Left lung (tissue), 14 donors: ENCODE measurements at places on chromosomes 4 and X. TPM values are rescaled to one million over a fixed set of nuclear protein-coding genes. Genes with fewer than 3 reads are reported as not detected.

DNA sequence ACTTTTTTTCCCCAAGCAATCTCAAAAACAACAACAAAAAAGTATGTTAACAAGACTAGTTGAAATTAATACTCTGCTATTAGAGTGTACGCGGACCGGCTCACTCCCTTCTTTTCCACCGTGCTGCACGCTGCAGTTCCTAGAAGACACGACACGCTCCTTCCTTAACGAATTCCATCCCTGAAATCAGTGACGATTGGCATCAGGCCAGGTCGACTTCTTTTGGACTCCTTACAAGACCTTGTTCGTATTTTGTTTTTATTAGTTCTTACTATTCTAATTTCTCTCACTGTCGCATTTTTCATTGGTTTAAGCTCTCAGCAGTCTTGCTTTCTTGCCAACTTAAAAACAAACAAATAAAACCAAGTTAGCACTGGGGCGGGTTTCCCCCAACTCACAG lies 175.8 kb upstream of the PITX2 start:
- H3K4me3 ChIP-seq, result no peak overlapping the region
- H3K36me3 ChIP-seq, result no peaks in the 10 kb centered on the region
- DNase-seq, result peak; percentile 12
- H3K27ac ChIP-seq, result no peak overlapping the region
- H3K4me1 ChIP-seq, result no peaks in the 10 kb centered on the region

DNA sequence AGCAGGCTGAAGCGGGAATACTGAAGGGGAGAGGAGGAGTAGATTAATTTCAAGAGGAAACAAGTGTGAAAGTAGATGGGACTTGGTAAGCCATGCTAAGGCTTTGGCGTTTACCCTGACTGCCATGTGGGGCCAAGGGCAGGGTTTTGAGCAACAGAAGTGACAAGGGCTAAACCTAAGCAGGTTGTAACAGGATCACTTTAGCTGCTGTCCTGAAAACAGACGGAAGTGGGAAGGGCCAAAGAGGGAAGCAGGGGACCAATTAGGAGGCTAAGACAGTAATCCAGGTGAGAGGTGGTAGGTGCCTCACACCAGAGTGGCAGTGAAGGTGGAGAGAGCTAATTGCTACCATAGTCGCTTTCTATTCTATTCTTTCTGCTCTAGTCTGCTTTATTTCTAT lies 166.5 kb downstream of the PJA1 start:
- H3K36me3 ChIP-seq, result no peaks in the 10 kb centered on the region
- peaks cover 8% of the 10 kb centered on the region for H3K4me1 ChIP-seq
- H3K27ac ChIP-seq, result no peak overlapping the region
- H3K4me3 ChIP-seq, result no peak overlapping the region

DNA sequence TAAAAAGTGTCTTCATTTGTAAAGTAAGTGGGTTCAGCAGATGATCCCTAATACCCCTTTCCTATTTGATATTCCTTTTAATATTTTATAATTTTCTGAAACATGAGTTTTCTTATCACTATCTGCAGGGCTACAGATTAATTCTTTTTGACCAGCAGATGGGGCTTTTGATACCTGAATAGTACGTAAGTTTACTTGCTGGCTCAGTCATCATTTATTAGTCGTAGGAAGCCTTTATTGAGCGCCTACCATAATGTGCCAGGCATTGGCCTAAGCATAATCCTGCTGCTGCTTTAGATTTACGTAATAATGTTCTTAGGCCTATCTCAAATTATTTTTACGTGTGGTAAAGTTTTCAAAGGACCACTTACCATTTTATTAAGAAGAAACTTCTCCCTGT lies 33.1 kb downstream of the OSTC start:
- no peaks in the 10 kb centered on the region for H3K4me1 ChIP-seq
- no peak overlapping the region for H3K27ac ChIP-seq
- H3K27me3 ChIP-seq, result no peaks in the 10 kb centered on the region
- peak; percentile 12 for DNase-seq

- no peaks in the 10 kb centered on the region for H3K4me1 ChIP-seq
- peak overlapping the region; percentile 87 for H3K27ac ChIP-seq
- no peaks in the 10 kb centered on the region for H3K27me3 ChIP-seq
- H3K4me3 ChIP-seq, result no peak overlapping the region
Measured at GRCh38 chrX:23952984-23953907, 45.4 kb downstream of the CXorf58 start.

DNA sequence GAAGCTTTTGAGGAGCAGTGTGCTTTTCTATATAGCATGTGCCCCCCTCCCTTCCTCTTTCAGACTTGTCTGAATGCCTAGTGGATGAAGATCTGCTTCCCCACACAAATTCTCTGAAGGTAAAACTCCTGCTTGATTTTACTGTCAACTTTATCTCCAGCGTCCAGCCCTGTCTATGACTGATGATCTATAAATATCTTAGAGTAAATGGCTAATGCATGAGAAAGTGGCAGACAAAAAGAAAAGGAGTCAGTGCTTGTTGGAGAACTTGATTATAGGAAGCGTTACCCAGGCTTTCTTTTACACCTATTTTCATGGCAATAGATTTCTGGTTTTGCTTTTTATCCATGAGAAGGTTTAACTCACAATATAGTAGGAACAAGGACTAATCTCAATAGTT lies 168.3 kb upstream of the HS3ST1 start:
- no peaks in the 10 kb centered on the region for H3K36me3 ChIP-seq
- no peaks in the 10 kb centered on the region for H3K4me1 ChIP-seq
- no peak overlapping the region for H3K27ac ChIP-seq
- H3K4me3 ChIP-seq, result no peak overlapping the region

DNA sequence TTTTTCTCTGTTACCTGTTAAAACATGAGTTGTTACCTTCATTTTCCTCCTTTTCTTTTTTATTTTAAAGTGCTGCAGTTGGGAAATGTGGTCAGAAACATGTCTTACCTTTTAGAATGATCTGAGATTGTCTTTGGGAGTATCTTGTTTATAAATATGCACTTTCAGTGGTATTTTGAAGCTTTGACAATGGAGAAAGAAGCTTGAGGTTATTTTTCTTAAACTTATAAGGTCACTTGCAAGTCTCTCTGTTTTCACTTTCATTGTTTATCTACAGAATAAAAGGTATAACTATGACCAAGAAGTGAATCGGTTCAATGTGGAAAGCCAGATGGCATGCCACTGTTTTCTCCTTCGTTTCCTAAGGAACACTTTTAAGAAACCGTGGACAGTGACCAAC lies 167.5 kb upstream of the SLC7A11 start:
- no peaks in the 10 kb centered on the region for H3K27me3 ChIP-seq
- H3K4me1 ChIP-seq, result peaks cover 6% of the 10 kb centered on the region
- H3K27ac ChIP-seq, result no peak overlapping the region
- no peak overlapping the region for H3K4me3 ChIP-seq
- DNase-seq, result no peak
- H3K36me3 ChIP-seq, result no peaks in the 10 kb centered on the region

- peak overlapping the region; percentile 10 for H3K4me3 ChIP-seq
- H3K27ac ChIP-seq, result no peak overlapping the region
- H3K27me3 ChIP-seq, result peaks cover 23% of the 10 kb centered on the region
Measured at GRCh38 chrX:125205918-125206665, 113.6 kb upstream of the TEX13C start.

GRCh38 chr4:12692815-12693214 lies 791.3 kb downstream of the RAB28 start:
- H3K27ac ChIP-seq, result no peak overlapping the region
- no peak overlapping the region for H3K4me3 ChIP-seq
- no peaks in the 10 kb centered on the region for H3K36me3 ChIP-seq
- no peak for DNase-seq

- no peak overlapping the region for H3K27ac ChIP-seq
- H3K4me3 ChIP-seq, result no peak overlapping the region
- no peaks in the 10 kb centered on the region for H3K36me3 ChIP-seq
- DNase-seq, result no peak
- H3K4me1 ChIP-seq, result no peaks in the 10 kb centered on the region
- no peaks in the 10 kb centered on the region for H3K27me3 ChIP-seq
Measured at GRCh38 chr4:43607827-43608461, 715.4 kb downstream of the GRXCR1 start.

GRCh38 chr4:153528705-153529485 lies 62.7 kb downstream of the TMEM131L start:
- H3K36me3 ChIP-seq, result no peaks in the 10 kb centered on the region
- no peak overlapping the region for H3K27ac ChIP-seq
- H3K4me3 ChIP-seq, result no peak overlapping the region
- peaks cover 13% of the 10 kb centered on the region for H3K4me1 ChIP-seq
- DNase-seq, result no peak

GRCh38 chr4:169059306-169060211 lies 49.5 kb upstream of the CBR4 start:
- no peak for DNase-seq
- peaks cover 10% of the 10 kb centered on the region for H3K4me1 ChIP-seq
- no peak overlapping the region for H3K4me3 ChIP-seq
- H3K27ac ChIP-seq, result peak overlapping the region; percentile 33
- no peaks in the 10 kb centered on the region for H3K27me3 ChIP-seq

DNA sequence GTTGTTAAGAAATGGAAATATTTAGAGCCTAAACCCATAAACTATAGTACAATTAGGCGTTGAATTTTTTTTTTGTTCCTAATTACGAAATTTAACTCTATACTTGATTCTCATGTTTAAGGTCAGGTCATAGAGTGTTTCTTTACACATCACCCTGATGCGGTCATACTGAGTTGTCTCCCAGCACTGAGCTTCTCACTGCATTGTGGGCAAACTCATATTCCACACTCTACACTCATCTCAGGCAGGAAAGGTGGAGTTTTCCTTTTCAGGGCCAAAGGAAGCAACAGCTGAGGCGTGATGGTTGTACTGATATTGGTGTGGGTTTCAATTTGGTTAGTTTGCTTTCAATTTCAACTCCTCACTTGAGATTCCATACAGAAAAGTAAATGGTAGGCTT lies 75.4 kb downstream of the FAT4 start:
- H3K27ac ChIP-seq, result peak overlapping the region; percentile 65
- no peaks in the 10 kb centered on the region for H3K27me3 ChIP-seq
- H3K36me3 ChIP-seq, result no peaks in the 10 kb centered on the region

GRCh38 chrX:154654372-154654771 lies 993 bp upstream of the CTAG2 start:
- H3K4me3 ChIP-seq, result no peak overlapping the region
- no peaks in the 10 kb centered on the region for H3K27me3 ChIP-seq
- no peaks in the 10 kb centered on the region for H3K36me3 ChIP-seq
- DNase-seq, result no peak
- H3K27ac ChIP-seq, result no peak overlapping the region
- no peaks in the 10 kb centered on the region for H3K4me1 ChIP-seq

- H3K4me3 ChIP-seq, result no peak overlapping the region
- H3K36me3 ChIP-seq, result peaks cover 24% of the 10 kb centered on the region
- no peaks in the 10 kb centered on the region for H3K4me1 ChIP-seq
- DNase-seq, result no peak
- no peak overlapping the region for H3K27ac ChIP-seq
Measured at GRCh38 chr4:74161666-74162450, 3.9 kb downstream of the MTHFD2L start.

GRCh38 chr4:124290678-124291077 lies 421.9 kb downstream of the ANKRD50 start:
- no peak overlapping the region for H3K4me3 ChIP-seq
- no peak for DNase-seq
- no peaks in the 10 kb centered on the region for H3K27me3 ChIP-seq
- H3K36me3 ChIP-seq, result no peaks in the 10 kb centered on the region
- H3K27ac ChIP-seq, result no peak overlapping the region

GRCh38 chr4:52873861-52874343 lies 11.8 kb downstream of the RASL11B start:
- H3K27ac ChIP-seq, result no peak overlapping the region
- no peak overlapping the region for H3K4me3 ChIP-seq

GRCh38 chrX:112368371-112368770 lies 285.8 kb upstream of the TRPC5 start:
- H3K27me3 ChIP-seq, result no peaks in the 10 kb centered on the region
- no peaks in the 10 kb centered on the region for H3K4me1 ChIP-seq
- H3K4me3 ChIP-seq, result no peak overlapping the region
- no peaks in the 10 kb centered on the region for H3K36me3 ChIP-seq

GRCh38 chr4:92714640-92715039 lies 410.9 kb downstream of the GRID2 start:
- no peak overlapping the region for H3K27ac ChIP-seq
- H3K27me3 ChIP-seq, result no peaks in the 10 kb centered on the region
- no peak for DNase-seq
- H3K4me1 ChIP-seq, result no peaks in the 10 kb centered on the region
- H3K4me3 ChIP-seq, result no peak overlapping the region

DNA sequence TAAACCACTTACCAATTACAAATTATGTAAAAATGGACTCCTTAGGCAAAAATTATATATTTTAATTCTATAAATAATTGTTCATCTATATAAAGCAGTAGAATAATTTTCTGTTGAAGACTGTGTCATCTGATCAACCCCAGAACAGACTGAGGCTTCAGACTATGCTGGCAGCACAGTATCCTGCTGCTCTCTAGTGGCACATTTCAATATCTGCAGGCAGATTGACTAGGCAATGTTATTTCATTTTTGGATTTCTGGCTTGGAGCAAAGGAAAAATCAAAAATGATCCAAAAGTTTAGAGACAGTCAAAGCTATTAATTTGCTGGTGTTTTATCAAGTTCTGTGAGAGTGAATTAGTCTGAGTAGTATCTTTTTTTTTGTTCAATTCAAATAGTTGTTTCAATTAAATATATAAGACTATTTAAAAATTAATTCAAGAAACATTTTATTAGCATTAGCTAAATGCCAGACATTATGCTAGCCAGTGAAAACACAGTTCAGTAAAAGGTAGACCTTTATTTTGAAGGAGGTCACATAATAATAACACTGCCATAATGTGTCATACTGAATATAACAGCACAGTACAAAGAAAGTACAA lies 21.3 kb upstream of the SULT1E1 start:
- no peak overlapping the region for H3K4me3 ChIP-seq
- no peaks in the 10 kb centered on the region for H3K4me1 ChIP-seq
- no peaks in the 10 kb centered on the region for H3K27me3 ChIP-seq
- H3K36me3 ChIP-seq, result no peaks in the 10 kb centered on the region

- H3K4me1 ChIP-seq, result no peaks in the 10 kb centered on the region
- H3K27me3 ChIP-seq, result no peaks in the 10 kb centered on the region
- no peak overlapping the region for H3K27ac ChIP-seq
- no peak for DNase-seq
- H3K4me3 ChIP-seq, result no peak overlapping the region
Measured at GRCh38 chr4:55080174-55080865, 45.1 kb downstream of the KDR start.

GRCh38 chr4:168631241-168632162 lies 134.7 kb downstream of the PALLD start:
- peak overlapping the region; percentile 35 for H3K4me3 ChIP-seq
- H3K27ac ChIP-seq, result peak overlapping the region; percentile 77
- H3K4me1 ChIP-seq, result peaks cover 11% of the 10 kb centered on the region
- no peaks in the 10 kb centered on the region for H3K36me3 ChIP-seq
- DNase-seq, result peak; percentile 59

FSTL5 gene
- not detected for total RNA-seq

PHF8 gene
- total RNA-seq, result 24.3 TPM

FGG gene
- total RNA-seq, result 11.2 TPM

CTAG1B gene
- total RNA-seq, result not detected

UGT2A1 gene
- not detected for total RNA-seq

RHOXF2B gene
- not detected for total RNA-seq

BTK gene
- 17.9 TPM for total RNA-seq

TMEM47 gene
- total RNA-seq, result 23.5 TPM

BMP3 gene
- total RNA-seq, result 10.5 TPM

PLA2G12A gene
- total RNA-seq, result 28.2 TPM

RASGEF1B gene
- 34.7 TPM for total RNA-seq

DCAF4L1 gene
- total RNA-seq, result 0.58 TPM

GATA1 gene
- total RNA-seq, result 0.55 TPM

MAGEA4 gene
- not detected for total RNA-seq
